ENCODE measurements at places on chromosomes 5 and 9.
A peak's percentile ranks its signal among the peaks of the same experiment; 100 is the strongest.

DNA sequence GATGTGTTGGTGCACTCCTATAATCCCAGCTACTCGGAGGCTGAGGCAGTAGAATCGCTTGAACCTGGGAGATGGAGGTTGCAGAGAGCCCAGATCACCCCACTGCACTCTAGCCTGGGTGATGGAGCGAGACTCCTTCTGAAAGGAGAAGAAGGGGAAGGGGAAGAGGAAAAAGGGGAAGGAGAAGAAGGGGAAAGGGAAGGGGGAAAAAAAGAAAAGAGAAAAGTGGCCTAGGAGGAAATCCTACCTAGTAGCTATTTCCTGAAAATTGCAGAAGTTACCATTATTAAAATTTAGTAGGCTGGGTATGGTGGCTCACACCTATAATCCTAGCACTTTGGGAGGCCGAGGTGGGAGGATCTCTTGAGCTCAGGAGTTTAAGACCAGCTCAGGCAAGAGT is 67.4 kb downstream of the ARRDC3 start:
- DNase-seq, result no peak

- no peak for DNase-seq
These were observed 76.0 kb upstream of the HSPA9 start for GRCh38 chr5:138651058-138651766.

DNA sequence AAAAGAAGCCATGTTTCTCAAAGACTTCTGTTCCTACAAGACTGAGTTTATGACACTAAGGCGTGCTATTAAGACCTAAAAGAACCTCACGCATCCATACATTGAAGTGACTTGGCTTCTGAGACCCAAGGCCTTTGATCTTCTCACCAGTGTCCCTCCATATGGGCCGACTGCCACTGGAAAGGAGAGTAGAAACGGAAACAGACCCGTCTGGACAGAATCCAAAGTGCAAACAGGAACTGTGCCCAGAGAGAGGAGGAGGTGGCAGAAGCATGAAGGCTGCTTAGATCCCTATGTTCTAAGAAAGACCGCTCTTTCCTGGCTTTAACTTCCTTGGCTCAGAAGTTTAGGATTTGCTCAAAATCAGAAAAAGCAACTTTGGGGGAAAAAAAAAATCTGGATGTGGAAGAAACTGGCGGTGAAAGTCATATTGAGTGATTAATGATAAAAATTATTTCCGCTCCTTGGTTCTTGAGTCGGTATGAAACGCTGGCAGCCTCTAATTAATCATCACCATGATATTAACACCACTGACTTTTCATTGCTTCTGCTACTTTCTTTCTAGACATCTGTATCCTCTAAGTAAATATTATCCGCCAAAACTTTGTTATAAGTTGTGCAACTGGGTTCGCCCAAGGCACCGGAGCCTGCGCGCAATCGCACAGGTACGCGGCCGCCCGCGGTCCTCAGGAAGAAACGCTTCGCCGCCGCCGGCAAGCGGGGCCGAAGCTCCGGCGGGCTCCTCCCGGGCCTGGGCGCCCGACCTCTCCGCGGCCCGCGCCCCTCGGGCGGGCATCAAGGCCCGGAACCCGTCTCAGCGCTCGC is 726 bp downstream of the DAP start:
- peak; percentile 81 for DNase-seq

GRCh38 chr5:137791799-137792198 is 37.6 kb upstream of the HNRNPA0 start:
- DNase-seq, result no peak

- DNase-seq, result peak; percentile 52
These were observed 167.5 kb downstream of the SAXO1 start for GRCh38 chr9:18865542-18865941.

DNA sequence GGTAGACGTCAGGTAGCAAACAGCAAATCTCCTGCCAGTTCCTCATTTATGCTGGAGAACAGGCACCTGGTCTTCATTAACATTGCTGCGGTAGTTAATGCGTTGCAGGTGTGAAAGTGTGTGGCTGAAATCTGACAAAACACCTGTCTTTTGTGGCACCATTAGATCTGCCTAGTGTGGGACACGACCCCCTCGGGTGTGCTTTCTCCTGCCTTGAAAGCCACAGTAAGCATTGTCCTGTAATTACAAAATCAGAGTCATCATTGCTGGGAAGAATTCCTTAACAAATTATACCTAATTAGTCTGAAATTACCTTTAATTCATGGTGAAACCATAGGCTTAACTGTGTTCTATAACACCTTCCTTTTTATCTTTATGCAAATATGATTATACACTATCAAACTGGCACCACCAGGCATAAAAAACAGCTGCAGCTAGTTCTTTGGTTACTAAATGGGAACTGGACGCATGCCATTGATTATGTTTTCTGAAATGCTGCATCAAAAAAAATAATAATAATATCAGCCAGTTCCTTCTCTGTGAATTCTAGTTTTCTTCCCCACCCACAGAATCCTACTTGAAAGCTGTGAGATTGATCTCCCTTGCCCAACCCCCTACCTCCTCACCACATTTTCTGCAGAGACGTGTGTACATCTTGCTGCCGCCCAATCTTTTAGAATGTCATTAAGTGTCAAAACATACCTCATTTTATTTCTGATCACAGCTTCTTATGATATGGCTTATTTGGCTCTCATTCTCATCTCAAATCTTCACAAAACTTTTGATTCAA is 374.0 kb downstream of the NFIB start:
- no peak for DNase-seq

Measured in GM23248 (cell line).